ENCODE measurements at places on chromosomes 16 and 17. TPM values are rescaled to one million over a fixed set of nuclear protein-coding genes. Genes with fewer than 3 reads are reported as not detected.

The PNMT gene
- 9.4 TPM for total RNA-seq

The LGALS9B gene
- not detected for total RNA-seq

The WIPF2 gene
- total RNA-seq = 9.6 TPM

The CSH1 gene
- total RNA-seq = not detected

GRCh38 chr16:76670125-76670857 is 393.1 kb downstream of the CNTNAP4 start:
- no peak for DNase-seq
- H3K27me3 ChIP-seq = no peaks in the 10 kb centered on the region
- H3K4me1 ChIP-seq = no peaks in the 10 kb centered on the region
- H3K4me3 ChIP-seq = no peak overlapping the region
- no peak overlapping the region for H3K27ac ChIP-seq

DNA sequence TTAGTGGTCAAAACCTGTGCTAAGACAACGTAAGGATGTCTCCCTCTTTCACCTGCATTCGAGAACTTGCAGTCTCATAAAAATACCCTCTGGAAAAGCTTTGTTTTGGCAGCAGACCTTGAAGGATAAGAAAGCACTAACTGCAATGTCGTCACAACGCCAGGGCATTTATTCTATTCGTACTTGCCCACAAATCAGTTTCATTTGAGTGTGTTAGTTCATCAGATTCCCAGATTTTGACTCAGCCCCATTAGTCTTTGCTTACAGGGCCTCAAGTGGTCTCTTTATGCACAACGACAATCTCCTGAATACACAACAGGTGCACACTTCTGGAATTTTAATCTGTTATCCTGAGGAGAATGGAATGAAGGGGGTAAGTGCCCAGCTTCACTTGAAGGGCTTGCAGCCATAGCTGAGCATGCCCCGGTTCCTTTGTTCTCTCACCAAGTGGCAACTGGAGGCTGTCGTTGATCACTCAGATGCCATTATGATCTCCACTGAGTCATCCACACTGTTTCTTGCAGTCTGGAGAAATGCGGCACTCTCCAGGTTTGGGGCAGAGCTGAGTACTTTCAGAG is 58.8 kb downstream of the CLEC19A start:
- peaks cover 5% of the 10 kb centered on the region for H3K4me1 ChIP-seq
- no peak overlapping the region for H3K4me3 ChIP-seq
- no peak for DNase-seq
- no peak overlapping the region for H3K27ac ChIP-seq
- H3K27me3 ChIP-seq = no peaks in the 10 kb centered on the region

DNA sequence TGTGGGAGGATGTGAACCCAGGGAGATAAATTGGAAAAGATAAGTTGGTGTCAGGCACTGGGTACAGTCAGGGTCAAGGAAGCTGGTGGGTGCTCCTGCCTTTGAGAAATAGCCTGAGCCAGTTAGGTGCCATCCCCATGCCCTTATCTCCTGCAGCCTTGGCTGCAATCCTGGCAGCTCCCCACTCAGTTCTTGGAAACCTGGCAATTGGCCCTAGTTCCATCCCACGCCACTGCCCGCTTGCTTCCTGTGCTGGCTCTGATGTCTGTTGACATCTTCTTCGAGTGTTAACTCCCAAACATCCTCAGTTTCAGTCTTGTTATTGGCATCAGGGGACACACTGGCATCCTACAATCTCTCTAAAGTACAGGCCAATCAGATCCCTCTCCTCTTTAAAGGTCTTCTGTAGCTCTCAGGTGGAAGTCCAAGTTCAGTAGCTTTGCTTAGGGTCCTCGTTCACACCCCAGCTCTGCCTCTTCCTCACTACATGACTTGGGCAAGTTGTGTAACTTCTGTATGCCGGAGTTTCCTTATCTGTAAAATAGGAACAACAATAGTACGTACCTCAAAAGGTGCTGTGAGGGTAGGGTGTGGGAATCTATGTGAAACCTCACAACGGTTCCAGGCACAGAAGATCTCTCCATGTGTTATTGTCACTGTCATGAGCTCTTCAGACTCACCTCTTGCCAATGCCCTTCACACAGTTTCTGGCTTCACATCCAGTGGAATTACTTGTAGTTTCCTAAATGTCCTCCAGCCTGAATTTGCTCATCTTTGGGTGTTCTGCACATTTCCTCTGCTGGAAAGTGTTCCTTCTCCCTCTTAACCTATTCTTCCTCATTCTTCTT is 13.5 kb upstream of the PRKAR1A start:
- no peaks in the 10 kb centered on the region for H3K27me3 ChIP-seq
- peak overlapping the region; percentile 49 for H3K27ac ChIP-seq
- no peak overlapping the region for H3K4me3 ChIP-seq
- no peaks in the 10 kb centered on the region for H3K36me3 ChIP-seq

DNA sequence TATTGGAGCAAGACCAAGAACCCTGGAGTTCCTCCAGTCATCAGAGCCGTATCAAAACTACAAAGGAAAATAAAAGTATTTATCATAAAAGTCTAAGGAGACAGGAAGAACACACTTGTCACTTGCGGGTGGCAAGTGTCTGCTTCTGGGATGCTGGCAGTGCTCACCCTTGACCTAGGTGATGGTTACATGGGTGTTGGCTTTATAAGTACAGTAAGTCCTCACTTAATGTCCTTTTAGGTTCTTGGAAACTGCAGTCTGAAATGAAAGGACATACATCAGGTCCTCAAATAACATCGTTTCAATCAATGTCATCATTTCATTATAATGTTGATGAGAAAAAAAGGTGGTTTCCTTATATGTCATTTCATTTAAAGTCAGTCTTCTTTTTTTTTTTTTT is 3.0 kb upstream of the AIPL1 start:
- H3K4me1 ChIP-seq = no peaks in the 10 kb centered on the region
- no peak overlapping the region for H3K4me3 ChIP-seq
- no peak overlapping the region for H3K27ac ChIP-seq
- H3K27me3 ChIP-seq = peaks cover 55% of the 10 kb centered on the region

DNA sequence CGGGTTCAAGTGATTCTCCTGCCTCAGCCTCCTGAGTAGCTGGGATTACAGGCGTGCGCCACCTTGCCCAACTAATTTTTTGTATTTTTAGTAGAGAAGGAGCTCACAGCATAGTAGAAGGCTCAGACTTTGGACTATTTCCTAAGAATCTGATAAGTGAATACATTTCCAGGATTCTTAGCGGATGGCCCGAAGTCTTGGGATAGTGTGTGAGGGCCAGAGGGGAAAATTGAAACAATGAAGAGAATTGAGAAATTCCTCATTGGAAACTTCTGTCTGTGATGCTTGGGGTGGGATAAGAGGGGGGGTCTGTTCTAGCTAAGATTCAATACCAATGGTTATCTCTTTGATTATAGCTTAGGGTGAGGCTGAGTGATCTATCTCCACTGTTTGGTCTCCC is 183.3 kb downstream of the MSI2 start:
- H3K27ac ChIP-seq = no peak overlapping the region
- no peaks in the 10 kb centered on the region for H3K27me3 ChIP-seq
- peaks cover 52% of the 10 kb centered on the region for H3K4me1 ChIP-seq
- DNase-seq = no peak

GRCh38 chr17:42354956-42355843 is 33.0 kb downstream of the STAT3 start:
- H3K27ac ChIP-seq = no peak overlapping the region
- peaks cover 46% of the 10 kb centered on the region for H3K4me1 ChIP-seq
- H3K4me3 ChIP-seq = no peak overlapping the region
- peaks cover 8% of the 10 kb centered on the region for H3K36me3 ChIP-seq
- H3K27me3 ChIP-seq = no peaks in the 10 kb centered on the region

DNA sequence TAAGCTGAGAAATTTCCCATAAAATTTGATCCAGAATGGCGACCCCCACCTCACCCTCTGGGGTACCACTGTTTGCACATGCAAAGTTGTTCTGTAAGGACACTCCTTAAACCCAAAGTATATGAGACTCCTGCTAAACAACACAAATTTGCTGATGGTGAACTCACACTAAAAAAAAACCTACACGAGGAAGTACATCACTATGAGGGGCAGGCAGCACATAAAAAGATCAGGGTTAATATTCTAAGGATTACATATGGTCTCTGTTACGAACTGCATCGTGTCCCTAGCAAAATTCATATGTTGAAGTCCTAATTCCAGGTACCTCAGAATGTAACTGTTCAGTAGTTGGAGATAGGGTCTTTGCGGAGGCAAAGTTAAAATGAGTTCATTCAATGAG is 60.3 kb downstream of the LYRM1 start:
- H3K27ac ChIP-seq = no peak overlapping the region
- no peak overlapping the region for H3K4me3 ChIP-seq
- no peaks in the 10 kb centered on the region for H3K4me1 ChIP-seq
- no peak for DNase-seq
